ENCODE measurements at places on chromosomes 5 and 9.

- DNase-seq: no peak
These were observed 81.9 kb downstream of the PTPN3 start for GRCh38 chr9:109416135-109416706.

GRCh38 chr5:179732918-179733771 is 523 bp downstream of the MAML1 start:
- DNase-seq: peak; percentile 30

- DNase-seq: no peak
These were observed 5.3 kb upstream of the DCP2 start for GRCh38 chr5:112971276-112971675.

GRCh38 chr5:73039082-73039481 is 81.3 kb upstream of the TMEM171 start:
- no peak for DNase-seq

DNA sequence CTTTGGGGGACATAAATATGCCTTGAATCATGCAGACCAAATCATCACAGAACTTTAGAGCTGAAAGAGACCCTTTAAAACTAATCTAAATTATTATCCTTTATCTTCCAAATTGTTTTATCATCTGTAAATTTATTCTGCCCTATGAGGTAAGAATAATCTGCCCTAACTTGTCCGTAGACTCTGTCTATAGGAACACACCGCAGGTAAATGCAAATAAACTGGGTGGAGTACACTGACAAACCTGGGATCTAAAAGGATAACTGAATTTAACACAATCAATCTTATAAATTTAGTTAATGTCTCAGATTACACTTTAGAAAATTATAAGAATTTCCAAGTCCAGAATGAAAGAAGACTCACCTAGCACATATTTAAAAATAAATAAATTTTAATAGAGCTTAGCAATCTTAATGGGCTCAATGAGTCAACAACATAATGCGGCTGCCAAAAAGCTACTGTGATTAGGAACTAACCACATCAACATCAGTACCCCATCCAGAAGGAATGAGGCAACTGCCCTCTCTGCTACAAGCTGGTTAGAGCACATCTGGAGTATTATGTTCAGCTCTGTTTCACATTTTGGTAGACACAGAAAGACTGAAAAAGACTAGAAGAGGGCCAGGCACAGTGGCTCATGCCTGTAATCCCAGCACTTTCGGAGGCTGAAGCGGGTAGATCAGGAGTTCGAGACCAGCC is 5.6 kb downstream of the MEGF9 start:
- DNase-seq: peak; percentile 86

DNA sequence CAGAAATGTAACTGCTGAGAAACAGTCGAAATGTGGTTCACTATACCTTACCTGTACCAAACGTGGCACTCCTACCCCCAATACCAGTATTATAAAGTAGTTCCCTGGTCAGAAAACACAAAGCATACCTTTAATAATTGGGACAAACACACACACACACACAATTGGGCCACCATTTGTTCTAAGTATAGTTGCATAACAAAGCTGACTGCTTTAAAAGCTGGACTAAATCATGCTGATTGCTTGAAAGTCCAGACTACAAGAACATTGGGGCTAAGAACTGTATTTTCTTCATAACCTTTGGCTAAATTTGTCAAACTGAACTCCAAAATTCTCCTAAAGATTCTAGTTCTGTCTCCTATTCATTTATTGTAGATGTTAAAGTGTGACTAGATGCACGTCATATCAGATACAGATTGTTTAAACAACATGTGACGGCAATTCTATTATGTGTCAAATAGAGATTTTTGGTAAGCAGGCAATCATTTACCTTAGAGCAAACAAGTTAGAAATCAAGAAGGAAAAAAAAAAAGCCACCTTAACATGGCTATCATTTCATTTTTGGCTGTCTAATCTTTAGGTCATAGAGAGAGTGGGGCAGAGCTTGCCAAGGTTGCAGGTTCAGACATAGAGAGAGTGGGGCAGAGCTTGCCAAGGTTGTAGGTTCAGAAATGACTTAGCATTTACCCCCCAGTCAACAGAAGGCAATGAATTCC is 265.1 kb downstream of the ARL15 start:
- no peak for DNase-seq

- peak; percentile 70 for DNase-seq
These were observed 4.6 kb upstream of the PHYHD1 start for GRCh38 chr9:128916204-128916603.

- DNase-seq: no peak
These were observed 565.2 kb upstream of the TLE4 start for GRCh38 chr9:79006546-79006945.

- peak; percentile 75 for DNase-seq
These were observed 5.9 kb upstream of the LARS1 start for GRCh38 chr5:146188358-146188757.

DNA sequence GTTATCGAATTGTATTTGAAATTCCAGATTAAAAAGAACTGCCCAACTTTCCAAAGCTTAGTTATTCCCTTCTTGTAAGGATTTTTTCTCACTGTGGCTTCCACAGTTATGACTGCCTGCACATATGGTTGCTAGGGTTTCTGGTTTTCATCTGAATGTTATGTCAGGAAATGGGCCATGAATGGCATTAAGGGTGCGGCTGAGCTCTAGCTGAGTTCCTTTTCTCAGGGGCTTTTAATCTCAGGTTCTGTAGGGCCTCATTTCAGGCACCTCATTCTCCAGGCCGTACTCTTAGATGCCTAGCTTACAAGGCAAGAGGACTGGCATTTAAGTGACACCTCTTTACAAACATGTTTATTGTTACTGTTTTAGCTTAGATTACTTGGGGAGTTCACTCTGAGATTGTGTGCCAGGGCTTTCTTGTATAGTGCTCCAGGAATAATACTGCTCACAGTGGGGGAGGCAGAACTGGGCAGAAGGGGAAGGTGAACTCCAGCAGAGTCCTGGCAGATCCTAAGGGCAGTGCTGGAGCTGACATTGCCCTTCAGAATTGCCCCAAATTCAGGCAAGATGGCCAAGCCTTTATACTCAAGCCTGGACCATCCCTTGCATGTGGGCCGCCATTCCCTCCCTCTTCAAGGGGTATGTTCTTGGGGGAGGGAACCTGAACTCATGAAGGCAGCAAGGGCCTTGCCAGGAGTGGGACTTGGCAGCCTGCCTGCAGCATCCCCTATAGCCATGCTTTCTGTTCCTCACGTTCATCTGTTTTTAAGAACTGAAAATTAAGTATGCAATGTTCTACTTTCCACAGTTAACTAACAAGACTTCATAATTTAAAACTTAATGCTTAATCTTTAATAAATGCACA is 111.5 kb downstream of the KDM4C start:
- no peak for DNase-seq

- peak; percentile 67 for DNase-seq
These were observed 1.2 kb upstream of the INSL6 start for GRCh38 chr9:5186416-5187169.

DNA sequence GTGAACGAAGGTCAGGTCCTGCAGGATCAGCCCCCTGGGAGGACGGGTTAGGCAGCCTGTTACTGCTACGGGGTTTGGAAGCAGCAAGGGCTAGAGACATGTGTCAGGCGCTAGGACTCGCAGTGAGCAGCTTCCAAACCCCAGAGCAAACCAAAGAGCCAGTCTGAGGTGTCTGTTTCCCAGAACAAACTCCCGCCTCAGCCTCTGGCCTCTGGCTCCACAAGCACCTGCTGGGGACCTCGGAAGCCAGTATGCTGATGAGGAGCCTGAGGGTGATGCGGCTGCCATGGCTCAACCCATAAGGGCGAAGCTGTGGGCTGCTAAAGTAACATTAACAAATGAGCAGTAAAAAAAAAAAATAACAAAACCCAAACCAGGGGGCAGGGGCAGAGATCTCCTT is 35.0 kb downstream of the PRRT1B start:
- no peak for DNase-seq

GRCh38 chr5:152511531-152512132 is 106.6 kb upstream of the NMUR2 start:
- no peak for DNase-seq

DNA sequence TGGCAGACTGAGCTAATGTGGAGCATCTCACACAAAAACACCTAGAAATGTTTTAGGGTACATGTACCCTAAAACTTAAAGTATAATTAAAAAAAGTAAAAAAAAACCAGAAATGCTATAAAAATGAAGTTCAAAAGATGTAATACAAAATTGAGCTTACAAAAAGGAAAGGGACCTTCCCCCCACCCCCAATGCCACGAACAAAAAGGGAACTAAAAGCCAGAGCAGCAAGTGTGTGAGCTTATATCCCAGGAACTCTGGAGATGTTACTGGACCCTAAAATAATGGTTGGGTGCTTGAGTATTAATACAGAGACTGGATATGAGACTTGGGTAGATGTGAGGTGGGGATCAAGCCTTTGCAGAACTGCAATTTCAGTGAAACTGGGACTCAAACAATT is 11.0 kb downstream of the SPATA9 start:
- no peak for DNase-seq

GRCh38 chr5:136311999-136312398 is 53.3 kb downstream of the TRPC7 start:
- no peak for DNase-seq

All from fibroblast of mammary gland (primary cell).